ENCODE measurements at places on chromosomes 13 and 19. TPM values are rescaled to one million over a fixed set of nuclear protein-coding genes. Genes with fewer than 3 reads are reported as not detected.

DNA sequence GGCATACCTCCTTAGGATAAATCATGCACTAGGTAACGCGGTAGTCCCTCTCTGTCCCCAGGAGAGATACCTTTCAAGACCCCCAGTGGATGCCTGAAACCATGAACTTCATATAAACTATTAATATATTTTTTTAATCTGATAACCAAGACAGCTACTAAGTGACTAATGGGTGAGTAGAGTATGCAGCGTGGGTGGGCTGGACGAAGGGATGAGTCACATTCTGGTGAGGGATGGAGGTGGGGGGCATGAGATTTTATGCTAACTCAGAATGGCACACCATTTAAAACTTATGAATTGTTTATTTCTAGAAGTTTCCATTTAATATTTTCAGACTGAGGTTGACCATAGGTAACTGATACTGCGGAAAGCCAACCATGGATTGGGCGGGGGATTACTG lies 46.2 kb downstream of the CDK8 start:
- no peak for DNase-seq

The LGALS14 gene
- not detected for total RNA-seq

- no peak for DNase-seq
These were observed 575 bp downstream of the SMIM44 start for GRCh38 chr19:3482507-3483225.

GRCh38 chr13:112054616-112055015 lies 12.3 kb upstream of the SOX1 start:
- DNase-seq: no peak

DNA sequence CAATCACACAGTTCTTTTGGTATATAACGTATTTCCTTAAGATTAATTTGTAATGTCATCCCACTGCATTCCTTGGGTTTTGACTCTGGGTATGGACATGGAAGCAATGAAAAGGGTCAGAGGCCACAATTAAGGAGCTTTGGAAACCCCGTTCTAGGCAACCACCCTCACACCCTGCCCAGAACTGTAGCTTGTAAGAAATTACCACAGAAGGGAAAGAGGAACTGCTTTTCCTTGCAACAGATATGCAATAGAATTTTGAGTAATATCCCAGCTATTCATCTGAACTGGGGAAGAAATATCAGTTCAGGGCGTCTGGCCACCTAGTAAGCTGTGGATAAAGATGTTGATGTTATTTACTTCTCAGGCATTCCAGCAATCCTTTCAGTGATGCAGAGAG lies 985 bp upstream of the CLC start:
- DNase-seq: no peak

The CYP2A13 gene
- total RNA-seq: not detected

- no peak for DNase-seq
These were observed 23.3 kb downstream of the SMIM24 start for GRCh38 chr19:3456925-3457527.

GRCh38 chr13:33206945-33207614 lies 78.5 kb downstream of the STARD13 start:
- DNase-seq: no peak

DNA sequence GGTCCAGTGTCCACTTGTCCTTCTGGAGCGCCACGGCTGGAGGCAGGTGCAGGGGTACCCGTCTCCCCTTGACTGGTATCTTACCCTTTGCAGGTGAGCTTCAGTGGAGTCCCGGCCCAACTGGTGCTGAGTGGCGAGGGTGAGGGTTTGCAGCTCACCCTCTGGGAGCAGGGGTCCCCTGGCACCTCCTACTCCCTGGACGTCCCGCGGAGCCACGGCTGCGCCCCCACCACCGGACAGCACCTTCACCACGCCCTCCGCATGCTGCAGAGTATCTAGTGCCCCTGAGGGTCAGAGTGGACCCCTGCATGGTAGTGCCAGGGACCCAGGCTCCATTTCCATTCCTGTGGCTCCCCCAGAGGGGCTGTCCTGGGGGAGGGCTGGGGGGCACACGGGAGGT lies 11.1 kb downstream of the PLK5 start:
- no peak for DNase-seq

GRCh38 chr13:67554286-67554685 lies 324.1 kb upstream of the PCDH9 start:
- DNase-seq: no peak

GRCh38 chr13:100536643-100537180 lies 51.9 kb downstream of the GGACT start:
- DNase-seq: no peak

DNA sequence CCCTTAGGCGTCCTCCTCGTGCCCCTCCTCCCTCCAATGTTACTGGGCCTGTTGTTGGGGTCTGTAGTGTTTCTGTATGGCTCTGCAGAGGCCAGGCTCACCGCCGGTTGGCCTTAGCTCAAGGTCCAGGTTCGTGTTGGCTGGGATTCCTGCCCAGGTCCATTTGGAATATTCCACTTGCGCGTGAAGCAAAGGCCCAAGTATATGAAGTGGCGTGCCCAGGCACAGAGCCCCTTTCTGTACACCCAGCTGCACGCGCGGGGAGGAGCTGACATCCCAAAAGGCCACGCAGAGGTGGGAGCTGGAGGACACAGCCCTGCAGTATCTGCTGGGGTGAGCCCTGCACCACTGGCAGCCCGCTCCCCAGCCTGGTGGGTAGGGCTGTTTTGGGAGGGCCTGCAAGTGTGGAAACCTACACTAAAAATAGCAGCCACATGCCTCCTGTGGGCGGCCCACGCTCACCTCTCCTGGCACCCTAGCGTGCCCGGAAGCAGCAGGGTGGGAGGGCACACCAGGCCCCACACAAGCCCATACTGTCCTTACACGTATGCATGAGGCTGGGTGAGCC lies 30.2 kb downstream of the CRTC1 start:
- no peak for DNase-seq

GRCh38 chr19:41431426-41432386 lies 4.5 kb upstream of the B3GNT8 start:
- no peak for DNase-seq

The KLF1 gene
- total RNA-seq: not detected

- DNase-seq: no peak
These were observed 17.0 kb upstream of the LPAR6 start for GRCh38 chr13:48429886-48430285.

DNA sequence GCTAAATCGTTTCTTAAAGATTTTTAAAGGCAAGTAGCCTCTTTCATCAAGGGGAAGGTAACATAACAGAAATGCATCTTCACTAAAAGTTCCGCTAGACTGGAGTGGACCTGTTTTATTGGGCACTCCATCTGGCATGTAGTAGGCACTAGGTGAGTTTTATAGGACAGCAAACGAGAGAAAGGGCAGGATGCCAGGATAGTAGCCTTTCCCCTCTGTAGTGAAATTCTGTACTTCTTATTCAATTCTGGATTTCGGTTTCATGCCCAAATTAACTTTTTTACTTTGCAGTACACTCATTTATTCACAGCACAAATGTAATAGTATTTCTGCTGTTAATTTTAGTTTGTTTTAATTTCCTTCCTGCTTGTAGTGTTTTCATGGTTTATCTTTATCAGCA lies 45.2 kb downstream of the GPR180 start:
- no peak for DNase-seq

GRCh38 chr13:52447815-52448552 lies 2.5 kb downstream of the VPS36 start:
- no peak for DNase-seq

All from T-cell (primary cell).